Stimulated activated CD4-positive, alpha-beta T cell treated with anti-CD3 and anti-CD28 coated beads, Interleukin-4, amount 100 ng/mL, for 4 hours (primary cell): ENCODE measurements at places on chromosomes 6 and 20.

DNA sequence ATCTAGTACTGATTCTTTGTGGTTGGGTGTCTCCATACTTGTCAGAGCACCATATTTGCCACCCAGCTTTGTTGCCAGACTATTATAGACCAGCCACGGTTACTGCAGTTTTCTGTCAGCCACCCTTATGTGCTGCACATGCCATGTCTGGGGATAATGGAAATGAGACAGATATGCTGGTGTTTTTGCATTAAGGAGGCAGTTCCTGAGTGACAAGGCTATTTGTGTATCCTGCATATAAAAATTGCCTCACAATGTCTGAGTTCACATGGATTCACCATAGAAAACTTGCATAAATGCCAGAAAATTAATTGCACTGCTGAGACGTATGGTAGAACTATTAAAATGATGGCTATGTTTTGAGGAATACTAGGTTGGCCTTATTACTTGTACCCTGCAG, 51.8 kb downstream of the NKAIN2 start:
- DNase-seq = no peak

GRCh38 chr6:51049288-51049982, 230.8 kb downstream of the TFAP2B start:
- no peak for DNase-seq

DNA sequence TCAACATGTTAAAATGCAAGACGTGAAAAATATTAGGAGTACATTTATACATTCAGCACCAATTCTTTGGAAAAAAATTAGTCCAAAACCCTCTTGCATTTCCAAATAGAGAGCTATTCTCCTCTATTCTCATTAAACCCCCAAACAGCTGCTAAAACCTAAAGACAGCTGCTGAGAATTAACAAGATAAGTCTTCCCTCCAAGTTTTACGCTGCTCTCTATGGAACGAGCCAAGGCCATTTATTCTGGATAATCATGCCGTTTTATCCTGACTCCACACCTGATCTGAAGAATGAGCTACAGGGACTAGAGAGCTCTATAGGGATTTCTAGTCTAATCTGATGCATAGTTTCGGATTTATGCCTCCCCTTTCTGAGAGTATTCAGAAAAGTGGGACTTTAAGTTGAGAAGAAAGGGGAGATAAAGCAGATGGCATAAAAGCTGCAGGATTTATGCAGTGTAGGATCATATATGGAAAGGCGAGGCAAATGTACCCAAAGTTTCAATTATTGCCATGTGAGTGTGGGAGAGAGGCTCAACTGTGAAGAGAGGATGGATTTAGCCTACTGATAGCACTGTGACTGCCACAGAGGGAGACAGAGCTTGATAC, 64.7 kb upstream of the HS3ST5 start:
- no peak for DNase-seq

DNA sequence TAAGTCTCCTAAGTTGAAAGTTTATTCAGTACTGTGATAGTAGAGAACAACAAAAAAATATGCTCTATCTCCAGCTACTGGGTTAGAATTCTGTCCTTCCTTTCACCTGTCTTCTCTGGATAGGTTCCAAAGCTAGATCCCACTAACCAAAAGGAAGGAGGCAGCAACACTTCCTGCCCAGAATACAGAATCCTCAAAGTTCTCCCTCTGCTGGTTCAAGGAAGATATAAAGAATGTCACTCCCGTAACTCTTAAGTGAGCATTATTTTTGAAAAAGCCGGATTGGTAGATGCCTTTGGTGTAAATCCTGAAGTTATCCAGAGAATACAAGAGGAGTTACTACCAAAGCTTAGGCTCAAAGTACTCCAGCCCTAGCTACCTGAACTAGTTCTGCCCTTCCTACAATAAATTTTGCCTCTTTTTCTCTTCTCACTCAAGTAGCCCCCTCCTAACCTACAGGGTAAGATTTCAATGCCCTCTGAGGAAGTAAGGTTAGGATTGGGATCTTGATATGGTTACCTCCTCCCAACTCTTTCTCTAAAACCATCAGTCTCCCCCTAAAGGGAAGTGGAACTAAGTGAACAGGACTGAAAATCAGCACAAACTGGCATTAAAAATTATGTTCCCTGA, 26.0 kb upstream of the CRIP3 start:
- DNase-seq = no peak

DNA sequence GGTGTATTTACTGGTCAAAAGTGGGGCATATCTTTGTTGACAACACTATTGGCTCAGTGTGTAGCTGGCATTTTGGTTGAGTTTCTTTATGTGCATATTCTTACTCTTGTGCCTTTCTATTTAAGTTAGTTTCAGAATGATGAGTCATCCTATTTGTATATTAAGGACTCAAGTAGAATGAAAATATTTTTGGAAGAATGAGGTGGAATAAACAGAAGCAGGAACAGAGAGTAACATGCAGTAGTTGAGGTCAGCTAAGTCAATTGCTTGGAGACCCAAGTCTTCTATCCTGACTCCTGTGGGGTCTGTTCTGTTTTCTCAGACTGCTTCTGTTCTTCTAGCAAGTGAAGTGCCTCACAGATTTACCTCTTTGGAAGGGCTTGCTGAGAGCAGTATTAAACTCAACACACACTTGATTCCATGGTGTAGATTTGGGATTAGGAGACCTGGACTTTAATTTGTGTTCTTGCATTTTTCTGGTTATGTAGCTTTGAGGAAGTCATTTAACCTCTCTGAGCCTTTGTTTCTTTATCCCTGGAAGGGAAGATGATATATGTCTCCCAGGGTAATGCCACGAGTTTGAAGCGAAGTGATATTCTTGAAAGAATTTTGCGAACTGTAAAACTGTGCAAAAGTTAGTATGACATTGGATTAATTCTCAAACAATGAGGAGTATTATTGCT, 324.3 kb downstream of the QKI start:
- no peak for DNase-seq

DNA sequence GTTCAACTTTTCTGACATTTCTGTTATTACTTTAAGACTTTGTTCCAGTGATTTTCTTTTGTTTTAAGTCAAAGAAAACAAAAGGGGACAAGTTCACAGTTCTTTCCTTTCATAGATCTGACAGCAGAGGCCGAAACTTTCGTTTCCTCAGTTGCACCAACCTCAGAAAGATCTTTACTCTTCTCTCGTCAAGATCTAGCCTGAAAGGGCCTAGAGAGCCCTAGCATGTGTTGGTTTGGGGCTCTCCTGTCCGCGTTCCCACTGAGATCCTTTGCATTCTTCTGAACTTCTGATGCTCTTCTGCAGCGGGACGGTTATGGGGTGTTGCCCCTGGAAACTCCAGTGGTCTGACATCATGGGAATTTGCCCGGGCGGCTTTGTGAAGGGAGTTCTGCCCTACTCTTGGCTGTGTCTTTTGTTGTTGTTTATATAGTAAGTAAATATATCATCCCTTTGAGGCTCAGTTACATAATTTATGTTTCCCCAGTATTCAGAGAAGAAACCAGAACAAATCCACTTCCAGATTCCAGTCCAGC, 129.1 kb downstream of the SASH1 start:
- DNase-seq = no peak

GRCh38 chr6:158697811-158698210, 48.0 kb downstream of the SYTL3 start:
- DNase-seq = no peak

DNA sequence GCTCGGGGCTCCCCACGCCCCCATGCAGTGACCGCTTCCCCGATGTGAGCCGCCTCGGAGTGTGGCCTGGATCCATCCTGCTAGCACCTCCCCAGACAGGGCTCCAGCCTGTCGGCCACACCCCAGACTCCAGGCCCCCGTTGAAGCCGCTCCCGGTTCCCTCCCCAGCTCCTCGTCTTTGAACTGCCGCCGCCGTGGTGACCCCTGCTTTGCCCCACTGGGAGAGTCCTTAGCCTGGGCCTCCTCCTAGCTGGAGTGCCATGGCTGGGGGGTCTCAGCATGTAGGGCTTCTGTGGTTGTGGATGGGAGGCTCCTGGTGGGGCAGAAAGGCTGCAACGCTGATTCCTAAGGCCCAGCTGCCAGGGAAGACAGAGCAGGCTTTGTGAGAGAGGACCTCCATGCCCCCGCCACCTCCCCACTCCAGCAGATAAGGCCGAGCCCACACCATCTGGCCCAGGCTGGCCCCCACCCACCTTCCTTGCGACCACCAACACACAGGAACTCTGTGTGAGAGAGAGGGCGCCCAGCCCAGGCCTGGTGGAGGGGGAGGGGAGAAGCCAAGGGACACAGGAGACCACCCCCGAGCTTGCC, 11.4 kb downstream of the FOXS1 start:
- no peak for DNase-seq

DNA sequence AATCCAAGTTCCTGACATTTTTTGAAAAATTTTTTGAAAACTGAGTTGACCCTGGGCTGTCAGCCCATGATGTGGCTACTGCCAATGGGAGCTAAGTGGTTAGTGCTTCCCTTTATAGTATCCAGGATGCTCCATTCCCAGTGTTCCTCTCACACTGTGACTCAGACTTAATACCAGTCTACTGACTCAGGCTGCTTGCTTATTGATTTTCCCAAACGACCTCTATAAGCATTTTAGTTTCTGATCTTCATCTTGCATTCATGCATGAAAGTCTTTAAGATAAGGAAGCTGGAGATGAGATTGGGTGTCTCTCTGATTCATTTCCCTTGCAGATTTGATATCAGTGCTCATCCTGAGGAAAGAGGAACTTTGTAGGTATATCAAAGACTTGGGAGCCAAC, 560.0 kb downstream of the TBC1D32 start:
- no peak for DNase-seq
